NCI-H2081 (cell line): ENCODE measurements at places on chromosomes 5 and 9.
A peak's percentile ranks its signal among the peaks of the same experiment; 100 is the strongest.

- DNase-seq: no peak
These were observed 360.9 kb downstream of the KDM4C start for GRCh38 chr9:7118633-7119032.

GRCh38 chr5:133327946-133328401 is 276.2 kb downstream of the HSPA4 start:
- no peak for DNase-seq

DNA sequence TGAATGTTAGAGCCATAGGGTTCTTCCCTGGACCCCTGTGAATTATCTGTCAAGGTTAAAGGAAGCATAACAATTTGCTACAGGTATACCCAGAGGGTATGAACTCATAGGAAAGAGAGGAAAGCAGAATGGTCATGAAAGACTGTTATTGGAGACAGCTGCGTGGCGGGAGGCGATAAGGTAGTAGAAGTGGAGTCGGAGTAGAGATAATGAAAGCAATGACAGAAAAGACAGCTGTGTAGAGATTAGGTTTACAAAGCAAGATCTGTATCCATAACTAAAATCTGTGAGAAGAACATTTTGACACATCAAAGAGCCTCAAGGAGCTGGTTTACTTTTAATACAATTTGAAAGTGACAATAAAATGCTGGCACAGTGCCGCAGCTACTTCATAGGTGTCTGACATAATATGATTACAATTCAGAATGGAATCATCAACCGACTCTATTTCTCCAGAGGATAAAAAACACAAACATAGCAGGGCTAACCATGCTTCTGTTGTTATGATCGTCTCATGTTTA is 603.9 kb downstream of the CDH12 start:
- DNase-seq: no peak

- DNase-seq: no peak
These were observed 23.0 kb downstream of the ZNF474 start for GRCh38 chr5:122152266-122152900.

DNA sequence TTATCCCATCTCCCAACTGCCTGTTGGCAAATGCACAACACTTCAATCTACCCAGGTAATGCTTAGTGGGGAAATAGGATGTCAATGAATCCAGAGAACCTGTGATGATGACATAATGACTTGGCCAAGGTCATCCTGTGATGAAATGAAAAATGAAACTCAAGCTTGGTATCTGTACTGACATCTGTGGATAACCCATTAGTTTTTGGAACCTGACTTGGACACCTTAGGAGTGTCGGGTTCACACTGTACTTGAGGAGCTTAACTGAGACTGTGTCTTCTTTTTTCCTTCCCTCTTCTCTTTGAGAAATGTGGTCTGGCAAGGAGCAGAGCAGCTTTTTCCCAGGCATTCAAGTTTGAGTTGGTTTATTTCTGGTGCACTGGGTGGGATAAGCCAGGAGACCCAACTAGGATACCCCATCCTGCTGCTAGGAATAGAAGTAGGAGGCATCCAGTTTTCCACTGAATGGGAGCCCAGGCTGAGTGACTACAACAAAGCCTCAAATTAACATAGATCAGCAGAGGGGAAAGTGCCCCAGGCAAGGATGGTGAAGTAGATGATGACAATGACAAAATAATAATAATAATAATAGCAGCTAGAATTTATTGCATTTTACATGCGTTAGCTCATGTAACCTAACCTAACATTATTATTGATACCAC is 72.1 kb downstream of the ADRB2 start:
- no peak for DNase-seq

DNA sequence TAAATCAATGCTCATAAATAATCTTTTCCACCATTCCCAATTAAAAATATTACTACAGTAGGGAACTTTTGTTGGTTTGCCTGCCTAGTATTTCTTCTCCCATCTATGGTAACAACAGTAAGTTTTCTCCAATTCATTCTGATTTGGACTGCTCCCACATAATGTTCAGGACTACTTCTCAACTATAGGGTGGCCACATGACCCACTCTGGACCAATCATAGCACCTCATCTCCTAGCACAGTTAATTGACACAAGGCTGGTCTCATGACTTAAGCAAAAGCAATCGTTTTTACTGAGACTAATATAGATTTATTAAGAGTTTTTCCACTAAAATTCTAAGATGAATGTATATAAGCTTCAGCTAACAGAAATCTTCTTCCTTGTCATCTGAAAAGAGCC is 28.7 kb upstream of the SLCO6A1 start:
- no peak for DNase-seq

GRCh38 chr5:175275097-175275496 is 168.9 kb downstream of the DRD1 start:
- no peak for DNase-seq

DNA sequence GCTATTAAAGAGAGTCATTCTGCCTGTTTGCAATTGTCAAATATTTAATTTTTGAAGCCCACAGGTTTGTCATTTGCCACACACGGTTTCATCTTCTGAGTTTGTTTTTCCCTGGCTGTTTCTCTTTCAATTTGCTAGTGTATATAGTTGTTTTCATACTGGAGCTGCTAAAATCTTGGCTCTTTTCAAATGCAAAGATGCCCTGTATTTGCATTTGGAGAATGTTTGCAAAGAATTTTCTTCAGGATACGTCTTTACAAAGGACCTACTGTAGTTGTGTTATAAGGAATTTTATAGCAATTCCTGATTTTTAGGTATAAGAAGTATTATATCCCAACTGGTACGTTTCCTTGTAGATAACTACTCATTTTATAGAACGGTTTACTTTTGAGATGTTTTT is 48.0 kb downstream of the IZUMO3 start:
- DNase-seq: no peak

GRCh38 chr9:107685901-107686300 is 196.3 kb upstream of the KLF4 start:
- DNase-seq: no peak

GRCh38 chr9:71690689-71691435 is 77.5 kb downstream of the CEMIP2 start:
- no peak for DNase-seq

- DNase-seq: peak; percentile 83
These were observed 4.0 kb upstream of the CDK5RAP2 start for GRCh38 chr9:120583958-120584369.

GRCh38 chr5:1564182-1564748 is 40.5 kb upstream of the LPCAT1 start:
- no peak for DNase-seq

DNA sequence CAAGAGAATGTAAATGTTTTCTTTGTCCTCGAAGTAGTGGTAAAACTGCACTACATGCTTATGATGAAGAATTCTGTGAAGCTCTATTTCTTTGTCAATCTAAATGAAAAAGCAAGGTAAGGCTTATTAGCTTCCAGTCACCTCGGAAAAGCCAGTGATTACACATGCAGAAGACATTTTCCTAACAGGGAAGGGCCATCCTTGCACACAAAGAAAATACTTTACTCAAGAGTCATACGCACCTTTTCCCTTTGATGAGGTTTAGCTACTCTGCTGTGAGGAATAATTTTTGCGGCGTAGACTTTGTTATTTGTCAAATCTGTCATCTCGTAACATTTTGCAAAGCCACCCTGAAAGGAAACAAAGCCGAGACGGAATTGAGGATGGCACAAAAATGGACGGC is 1.1 kb downstream of the PLK2 start:
- no peak for DNase-seq

DNA sequence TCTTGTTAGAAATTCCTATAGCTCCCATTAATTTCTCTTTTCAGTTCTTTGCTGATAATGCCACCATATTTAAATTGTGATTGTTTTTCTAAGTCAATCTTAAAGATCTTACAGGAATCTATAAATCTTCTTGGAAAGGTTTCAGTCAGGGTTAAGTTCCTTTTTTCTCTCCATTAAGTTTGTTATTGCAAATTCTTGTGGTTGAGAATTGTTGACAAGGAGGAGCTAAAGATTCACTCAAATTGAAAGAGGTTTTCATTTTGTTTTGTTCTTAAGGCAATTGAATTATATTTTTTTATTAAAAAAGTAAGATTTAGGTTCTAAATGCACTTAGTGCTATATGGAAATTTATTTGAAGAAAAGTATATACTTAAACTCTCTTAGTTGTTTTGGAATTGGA is 213.4 kb downstream of the PRR16 start:
- DNase-seq: no peak

- DNase-seq: peak; percentile 41
These were observed 642 bp upstream of the ITGA1 start for GRCh38 chr5:52786949-52787599.

DNA sequence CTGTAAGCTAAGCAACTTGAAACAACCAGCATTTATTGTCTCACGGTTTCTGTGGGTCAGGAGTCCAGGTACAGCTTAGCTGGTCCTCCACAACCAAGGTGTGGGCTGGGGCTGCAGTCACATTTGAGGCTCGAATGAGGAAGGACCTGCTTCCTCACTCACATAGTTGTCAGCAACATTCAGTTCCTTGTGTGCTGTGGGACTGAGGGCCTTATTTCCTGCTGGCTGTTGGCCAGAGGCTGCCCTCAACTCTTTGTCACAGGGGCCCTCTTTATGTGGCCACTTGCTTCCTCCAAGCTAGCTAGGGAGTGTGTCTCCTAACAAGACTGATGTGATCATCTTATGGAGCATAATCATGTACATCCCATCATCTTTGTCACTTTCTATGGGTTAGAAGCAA is 29.2 kb upstream of the SEMA4D start:
- no peak for DNase-seq

DNA sequence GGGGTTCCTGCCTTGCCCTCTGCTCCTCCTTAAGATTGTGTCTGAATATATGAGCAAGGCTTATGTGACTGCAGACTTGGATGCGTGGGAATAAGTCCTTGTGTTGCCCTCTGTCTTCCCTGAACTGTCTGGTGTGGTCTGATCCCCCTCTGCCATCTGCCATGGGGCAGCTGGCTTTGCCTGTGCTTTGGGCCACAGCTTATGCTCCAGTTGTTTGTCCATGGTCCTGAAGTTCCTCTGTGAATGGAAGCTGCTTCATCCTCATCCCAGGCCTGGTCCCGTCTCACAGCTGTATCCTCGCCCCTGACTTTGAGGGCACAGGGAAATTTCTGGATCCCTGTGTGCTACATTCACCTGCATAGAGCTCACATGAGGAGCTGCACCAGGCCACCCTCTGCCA is 14.7 kb downstream of the IL31RA start:
- no peak for DNase-seq

GRCh38 chr5:180703912-180704311 is 35.9 kb downstream of the OR2Y1 start:
- no peak for DNase-seq

GRCh38 chr9:86830356-86830755 is 117.0 kb downstream of the GAS1 start:
- no peak for DNase-seq

DNA sequence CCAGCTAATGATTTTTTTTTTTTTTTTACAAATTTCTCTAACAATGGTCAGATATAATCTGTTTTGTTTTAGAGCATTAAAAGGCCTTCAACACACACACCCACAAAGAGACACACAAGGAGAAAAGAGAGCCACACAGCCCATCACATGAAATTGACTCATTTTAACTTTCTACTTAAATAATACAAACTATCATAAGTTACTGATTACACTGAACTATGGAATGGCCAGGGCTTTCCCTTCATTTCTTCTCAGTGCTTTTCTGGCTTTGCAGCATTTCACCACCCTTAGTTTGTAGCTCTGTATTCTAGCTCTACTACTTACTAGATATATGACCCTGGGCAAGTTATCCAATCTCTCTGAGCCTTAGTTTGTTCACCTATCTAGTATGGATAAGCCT is 13.2 kb downstream of the REEP5 start:
- DNase-seq: no peak

DNA sequence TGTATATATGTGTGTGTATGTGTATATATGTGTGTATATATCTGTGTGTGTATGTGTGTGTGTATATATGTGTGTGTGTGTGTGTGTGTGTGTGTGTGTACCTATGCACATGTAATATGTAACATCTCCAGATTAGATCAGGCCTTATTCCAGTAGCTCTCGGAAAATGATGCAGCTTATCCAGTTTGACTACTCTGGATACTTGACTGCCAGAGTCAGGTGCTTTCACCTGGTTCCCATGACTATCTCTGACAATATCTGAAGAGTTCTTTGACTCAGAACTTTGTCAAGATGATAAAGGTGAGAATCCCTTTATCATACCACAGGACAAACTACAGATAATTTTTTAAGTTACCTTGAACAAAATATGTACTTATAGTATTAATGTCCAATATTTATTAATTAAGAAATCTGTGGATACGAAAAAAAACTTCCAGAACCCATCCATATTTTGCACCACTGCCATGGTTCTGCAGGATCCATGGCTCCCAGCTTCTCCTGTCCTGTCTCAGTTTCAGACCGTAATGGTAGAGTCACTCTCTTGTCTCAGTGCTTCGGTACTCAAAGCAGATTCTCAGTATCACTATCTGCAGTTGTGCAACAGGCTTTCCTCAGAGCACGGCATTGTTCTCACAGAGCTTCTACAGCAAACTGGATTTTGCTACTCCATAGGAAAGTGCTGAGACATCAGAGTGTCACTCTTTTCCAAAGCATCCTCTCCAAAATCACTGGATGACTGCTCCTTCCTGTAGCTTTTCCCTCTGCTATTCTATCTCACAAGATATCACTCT is 164.4 kb upstream of the SLC12A2 start:
- DNase-seq: no peak

DNA sequence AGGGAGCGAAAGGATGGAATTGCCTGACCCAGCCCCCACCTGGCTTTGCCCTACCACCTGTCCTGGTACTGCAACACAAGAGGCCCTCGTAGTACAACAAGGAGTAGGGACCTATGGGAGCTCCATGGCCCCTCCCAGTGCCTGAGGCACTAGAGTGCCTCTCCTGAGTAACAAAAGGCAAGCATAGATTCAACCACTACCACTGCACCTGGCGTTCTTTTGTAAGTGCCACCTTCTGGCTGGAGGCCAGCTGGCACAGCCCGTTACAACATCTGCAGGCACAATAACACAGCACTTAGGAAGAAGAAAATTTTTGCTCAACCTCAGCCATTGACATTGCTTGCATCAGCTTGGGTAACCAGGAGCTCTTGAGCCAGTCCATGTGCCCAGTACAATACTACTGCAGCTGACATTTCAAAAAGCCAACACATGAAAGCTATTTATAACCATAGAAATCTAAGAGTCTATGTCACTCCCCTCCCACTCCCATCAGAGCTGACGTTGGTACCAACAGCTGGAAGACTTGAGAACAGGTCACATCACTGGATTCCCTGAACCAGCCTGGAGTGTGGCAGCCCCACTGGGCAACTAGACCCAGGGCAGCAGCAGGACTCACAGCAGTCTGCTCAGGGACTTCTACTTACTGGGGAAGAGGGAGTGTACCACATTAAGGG is 17.7 kb upstream of the FAM174A start:
- peak; percentile 97 for DNase-seq

- DNase-seq: no peak
These were observed 17.9 kb downstream of the CRB2 start for GRCh38 chr9:123373946-123374345.

- peak; percentile 88 for DNase-seq
These were observed at the start of gene ACO1 for GRCh38 chr9:32384364-32385151. TSS of gene ACO1 (plus strand) at chr9:32384643. CDS start at chr9:32405507, 20,864 bp downstream.

- peak; percentile 45 for DNase-seq
These were observed 29.6 kb downstream of the LHX2 start for GRCh38 chr9:124040935-124041816.

GRCh38 chr9:115262477-115262876 is 144.5 kb upstream of the TNC start:
- DNase-seq: peak; percentile 100

GRCh38 chr9:86486891-86487837 is 133.0 kb upstream of the TUT7 start:
- DNase-seq: peak; percentile 35

- DNase-seq: no peak
These were observed 17.3 kb downstream of the TTC33 start for GRCh38 chr5:40738502-40738901.
